ENCODE measurements at places on chromosomes 12 and 14.

- DNase-seq: no peak
Measured at GRCh38 chr12:31740628-31741027, 11.8 kb upstream of the AMN1 start.

DNA sequence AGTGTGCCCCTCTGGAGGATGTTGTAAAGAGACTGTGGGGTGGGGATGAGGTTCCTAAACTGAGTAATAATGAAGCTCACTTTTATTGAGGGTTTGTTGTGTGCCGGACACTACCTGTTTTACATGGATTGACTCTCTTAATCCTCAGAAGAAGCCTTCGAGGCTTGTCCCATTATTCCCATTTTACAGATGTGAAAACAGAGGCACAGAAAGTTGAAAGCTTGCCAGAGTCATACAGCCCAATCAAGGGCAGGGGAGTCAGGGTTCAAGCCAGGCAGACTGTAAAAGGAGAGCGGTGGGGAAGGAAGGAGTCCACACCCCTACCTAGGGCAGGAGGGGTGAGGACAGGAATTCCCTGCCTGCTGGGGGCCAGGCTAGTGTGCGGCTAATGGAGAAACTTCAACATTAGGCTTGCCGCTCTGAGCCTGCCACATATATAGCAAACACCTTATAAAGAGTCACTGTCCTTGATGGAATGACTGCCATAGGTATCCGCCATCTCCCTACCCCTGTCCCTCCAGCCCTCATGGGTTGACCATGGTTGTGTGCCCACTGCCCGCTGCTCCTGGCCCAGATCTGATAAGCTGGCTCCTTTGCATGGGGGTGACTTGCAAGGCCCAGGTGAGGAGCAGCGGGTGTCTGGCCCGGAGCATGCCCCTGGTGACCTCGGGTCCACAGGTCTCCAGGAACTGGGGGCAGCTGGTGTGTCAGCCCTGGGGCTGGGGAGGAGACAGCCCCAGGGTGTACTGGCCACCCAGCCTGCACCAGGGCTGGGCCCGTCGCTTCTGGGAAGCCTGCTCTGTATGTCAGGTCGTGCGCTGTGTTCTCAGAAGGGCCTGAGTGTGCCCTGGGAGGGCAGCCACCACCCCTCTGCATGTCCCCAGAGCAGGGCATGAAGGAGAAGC lies 12.2 kb downstream of the ORAI1 start:
- no peak for DNase-seq

DNA sequence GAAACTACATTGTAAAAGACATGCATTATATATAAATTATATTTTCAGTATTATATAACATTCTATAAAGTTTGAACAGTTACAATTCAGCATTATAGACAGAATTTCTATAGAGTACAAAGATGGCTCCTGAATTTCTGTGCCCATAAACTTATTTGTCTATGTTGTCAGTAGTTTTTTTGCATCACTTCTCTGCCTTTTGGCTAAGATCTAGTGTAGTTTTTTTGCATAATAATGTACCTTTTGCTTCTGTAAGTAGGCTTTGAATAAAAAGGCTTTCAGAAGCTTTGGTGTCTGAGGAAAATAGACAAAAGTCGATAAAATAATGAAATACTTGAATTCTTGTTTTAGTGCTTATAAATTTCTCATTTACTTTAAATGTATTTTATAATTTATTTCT lies 11.1 kb downstream of the DNAL1 start:
- DNase-seq: no peak

DNA sequence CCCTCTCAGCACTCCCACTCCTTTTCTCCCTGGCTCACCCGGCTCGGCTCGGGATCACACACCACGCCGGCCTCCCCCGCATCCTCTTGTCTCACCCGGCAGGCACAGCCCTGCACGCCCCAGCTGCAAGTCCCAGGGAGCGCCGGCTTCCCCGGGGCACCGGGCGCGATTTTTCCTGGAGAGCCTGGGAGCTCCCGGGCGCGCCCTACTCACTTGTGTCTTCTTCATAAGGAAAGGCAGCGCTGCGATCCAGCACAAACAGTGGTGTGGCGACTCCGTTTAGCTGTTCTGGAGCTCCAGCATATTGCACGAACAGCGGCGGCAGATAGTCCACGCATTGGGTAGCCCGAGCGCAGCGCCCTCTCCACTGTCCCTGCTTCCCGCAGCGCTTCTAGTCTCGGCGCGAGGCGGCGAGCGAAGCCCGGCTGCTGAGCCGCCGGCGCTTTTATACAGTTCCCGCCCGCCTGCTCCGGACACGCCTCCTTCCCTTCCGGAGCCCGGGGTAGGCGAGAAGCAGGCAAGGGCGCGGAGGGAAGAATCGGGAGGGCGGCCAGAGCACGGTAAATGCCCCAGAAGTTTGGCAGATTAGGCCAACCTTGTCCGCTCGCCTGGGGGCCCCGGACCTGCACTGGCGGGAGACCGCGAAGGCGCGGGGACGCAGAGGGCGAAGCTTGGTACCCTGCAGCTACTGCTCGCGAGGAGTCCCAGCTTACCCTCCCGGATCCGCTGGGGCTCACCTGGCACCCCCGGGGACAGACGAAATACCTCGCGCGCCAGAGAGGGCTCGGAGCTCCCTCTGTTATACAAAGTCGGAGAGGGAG lies at the start of gene KITLG:
KITLG (minus strand) TSS at position 421 of the 821 bp plus-strand sequence; CDS start at position 228, 193 bp downstream.
- DNase-seq: peak; percentile 90

DNA sequence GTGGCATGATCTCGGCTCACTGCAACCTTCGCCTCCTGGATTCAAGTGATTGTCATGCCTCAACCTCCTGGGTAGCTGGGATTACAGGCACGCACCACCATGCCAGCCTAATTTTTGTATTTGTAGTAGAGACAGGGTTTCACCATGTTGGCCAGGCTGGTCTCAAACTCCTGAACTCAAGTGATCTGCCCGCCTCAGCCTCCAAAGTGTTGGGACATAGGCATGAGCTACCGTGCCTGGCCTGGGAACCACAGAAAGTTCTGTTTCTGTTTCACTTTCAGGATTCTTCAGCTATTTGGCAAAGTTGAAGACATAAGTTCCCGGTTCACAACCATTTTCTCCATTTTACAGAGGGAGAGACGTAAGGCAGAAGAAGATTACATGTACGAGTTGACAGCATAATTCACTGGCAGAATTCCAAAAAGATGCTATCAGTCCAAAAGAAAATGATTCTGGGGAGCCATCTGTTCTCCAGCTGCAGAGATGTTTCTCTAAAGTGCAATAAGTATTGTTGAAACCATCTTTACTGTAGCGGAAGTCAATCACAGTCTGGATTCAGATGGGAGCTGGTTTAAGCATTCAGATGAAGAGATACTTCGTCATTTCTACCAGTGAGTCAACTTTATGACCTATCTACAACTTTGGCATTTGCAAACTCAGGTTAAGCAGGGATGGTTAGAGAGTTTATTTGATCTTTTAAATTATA lies 8.1 kb upstream of the RNF34 start:
- no peak for DNase-seq

GRCh38 chr14:23023022-23023794 lies 11.5 kb downstream of the PSMB5 start:
- no peak for DNase-seq

DNA sequence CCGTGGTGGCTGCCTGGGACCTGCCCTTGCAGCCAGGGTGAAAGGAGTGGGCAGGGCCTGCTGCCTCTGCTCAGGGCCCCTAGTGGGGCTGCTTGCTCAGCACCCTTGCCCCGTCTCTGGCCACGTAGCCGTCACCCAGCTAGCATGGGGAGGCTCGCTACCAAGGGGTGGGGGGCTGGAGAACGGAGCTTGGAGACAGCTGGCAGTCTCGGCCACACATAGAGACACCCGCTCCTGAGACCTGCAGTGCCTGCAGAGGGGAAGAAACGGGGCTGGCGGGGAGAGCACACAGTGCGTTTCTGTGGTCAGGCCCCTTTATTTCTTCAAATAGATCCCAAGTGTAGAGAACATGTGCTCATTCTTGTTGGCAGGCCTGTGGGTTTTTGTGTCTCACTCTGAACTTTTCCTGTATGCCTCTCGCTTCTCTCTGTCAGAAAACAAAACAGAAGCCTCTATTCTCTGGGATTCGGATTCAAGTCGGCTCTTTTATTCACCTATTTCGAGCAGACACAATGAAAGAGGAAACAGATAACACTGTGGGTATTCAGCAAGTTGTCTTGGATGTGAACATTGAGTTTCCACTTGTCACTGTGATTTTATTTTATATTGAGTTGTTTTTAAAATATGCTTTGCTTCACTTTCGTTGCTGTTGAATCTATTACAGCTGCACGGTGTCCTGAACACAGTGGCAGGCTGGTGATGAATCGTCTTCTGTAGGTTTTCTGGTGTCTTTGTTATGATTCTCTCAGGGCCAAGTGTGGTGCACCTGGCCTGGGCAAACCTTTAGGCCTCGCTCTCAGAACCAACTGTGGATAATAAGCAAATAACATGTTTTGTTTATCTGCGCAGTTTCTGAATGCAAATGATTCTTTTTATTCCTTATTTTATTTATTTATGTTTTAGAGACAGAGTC lies 26.5 kb downstream of the PACS2 start:
- DNase-seq: no peak

DNA sequence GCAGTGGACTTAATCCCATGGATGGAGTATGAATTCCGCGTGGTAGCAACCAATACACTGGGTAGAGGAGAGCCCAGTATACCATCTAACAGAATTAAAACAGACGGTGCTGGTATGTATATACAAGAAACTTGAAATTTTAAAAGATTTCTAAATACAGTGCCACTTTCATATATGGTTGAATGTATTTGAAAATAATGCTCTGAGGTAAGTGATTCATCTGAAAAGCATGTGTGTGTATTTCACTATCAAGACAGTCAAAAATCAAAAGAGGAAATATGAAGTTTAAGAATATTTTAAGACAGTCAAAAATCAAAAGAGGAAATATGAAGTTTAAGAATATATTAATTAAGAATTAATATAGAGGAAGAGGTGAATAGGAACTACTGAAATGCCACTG lies 195.0 kb upstream of the PDZRN4 start:
- no peak for DNase-seq
